ENCODE measurements at places on chromosomes 2 and 18.

- no peak for DNase-seq
Measured at GRCh38 chr2:128032092-128032491, 4.2 kb upstream of the SAP130 start.

- DNase-seq = no peak
Measured at GRCh38 chr18:7256618-7257425, 25.9 kb downstream of the LRRC30 start.

- DNase-seq = no peak
Measured at GRCh38 chr2:47531378-47532042, 128.6 kb downstream of the MSH2 start.

DNA sequence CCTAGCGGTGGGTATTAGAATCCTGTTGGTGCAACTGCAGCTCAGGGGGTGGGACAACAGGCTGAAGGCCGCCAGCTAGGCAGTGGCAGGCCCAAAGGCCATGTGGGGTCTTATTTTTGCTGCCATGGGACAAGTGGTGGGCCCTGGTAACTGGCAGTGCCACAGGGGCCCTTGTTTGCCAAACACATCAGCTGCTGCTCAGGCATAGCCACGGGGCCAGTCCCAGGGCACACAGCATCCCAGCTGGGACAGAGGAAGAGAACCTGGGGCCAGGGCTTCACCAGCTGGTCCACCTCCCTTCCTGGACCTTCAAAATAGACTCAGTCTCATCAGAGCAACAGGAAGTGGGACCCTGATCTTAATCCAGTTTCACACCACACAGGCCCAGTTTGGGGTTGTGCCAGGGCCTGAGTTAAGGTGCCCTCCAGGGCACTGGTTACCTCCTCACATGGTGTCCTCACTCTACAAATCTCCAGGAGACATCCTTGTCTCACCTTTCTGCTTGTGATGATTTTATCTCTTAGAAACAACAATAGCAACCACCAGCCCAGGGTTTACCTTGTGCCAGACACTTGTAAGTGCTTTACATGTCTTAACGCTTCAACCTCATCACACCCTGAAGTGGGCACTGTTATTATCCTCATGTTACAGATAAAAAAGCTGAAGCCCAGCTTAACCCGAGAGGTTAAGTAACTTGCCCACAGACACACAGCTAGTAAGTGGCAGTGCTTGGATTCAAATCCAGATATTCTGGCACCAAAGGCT lies 98.5 kb downstream of the GYPC start:
- DNase-seq = no peak

DNA sequence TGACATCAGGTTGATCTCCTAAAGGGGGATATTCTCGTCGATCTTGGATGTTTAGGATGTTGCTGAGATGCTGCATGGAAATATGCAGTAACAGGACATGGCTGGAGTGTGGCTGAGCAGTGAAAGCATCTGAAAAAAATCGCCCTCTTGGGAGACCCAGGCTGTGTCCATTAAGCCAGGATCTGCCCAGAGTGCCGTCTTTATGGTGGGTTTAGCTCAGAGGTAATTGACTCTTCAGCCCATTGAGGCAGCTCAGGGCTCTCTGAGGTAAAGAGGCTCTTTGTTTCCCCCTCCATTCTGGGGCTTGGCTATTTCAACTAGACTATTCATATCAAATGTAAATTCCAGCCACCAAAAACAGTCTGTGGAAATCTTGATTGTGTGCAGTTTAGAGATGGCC lies 26.5 kb downstream of the OSBPL6 start:
- DNase-seq = no peak

GRCh38 chr2:208479342-208479741 lies 72.8 kb downstream of the PTH2R start:
- no peak for DNase-seq

DNA sequence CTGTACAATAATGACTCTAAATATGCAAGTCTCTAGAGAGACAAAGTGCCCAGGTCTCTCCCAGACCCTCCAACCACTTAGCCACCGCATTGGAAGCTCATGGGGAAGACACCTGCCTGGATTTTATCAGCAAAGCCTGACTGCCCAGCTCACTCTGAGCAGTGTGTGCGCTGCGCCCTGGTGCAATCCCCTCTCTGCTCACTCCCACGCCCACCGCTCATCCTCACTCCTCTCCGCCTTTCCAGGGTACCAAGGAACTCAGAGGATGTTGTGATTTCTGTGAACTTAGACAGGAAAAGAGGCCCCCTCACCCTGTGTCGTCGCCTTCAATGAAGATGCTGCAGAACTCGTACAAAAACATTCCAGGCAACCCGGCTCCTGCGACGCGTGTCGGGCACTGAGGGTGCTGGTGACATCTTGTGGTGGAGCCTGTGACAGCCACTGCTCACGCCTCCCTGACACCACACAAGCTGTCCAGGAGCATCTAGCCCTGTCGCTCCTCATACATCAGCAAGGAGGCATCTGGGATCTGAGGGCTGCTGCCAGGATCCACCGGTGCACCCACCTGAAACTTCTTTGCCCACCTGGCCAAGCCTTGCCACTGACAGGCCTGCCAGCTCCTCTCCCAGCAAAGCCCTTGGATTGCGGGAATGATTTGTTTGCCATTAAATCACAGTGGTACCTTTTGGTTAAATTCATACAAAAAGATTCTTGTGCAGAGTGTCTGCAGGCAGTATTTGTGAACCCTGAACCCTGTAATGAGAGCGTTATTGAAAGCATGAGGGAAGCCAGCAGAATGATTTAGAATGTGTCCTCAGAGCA lies 220.4 kb downstream of the ZNF516 start:
- DNase-seq = no peak

DNA sequence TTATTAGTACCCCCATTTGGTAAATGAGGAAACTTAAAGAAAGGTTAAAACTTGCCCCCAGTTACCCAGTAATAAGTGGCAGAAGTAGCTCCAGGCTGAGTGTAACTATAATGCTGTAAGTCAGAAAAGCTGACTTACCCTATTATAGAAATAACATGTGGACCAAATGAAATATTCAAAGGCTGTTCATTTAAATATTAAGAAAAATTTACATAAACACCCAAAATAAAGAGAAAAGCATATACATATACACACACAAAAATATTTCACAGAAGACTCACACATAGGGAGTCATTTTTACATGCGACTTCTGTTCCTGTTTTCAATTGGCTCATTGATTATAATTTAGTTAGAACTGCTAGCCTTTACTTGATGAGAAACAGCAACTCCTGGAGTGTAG lies 189.1 kb downstream of the NBAS start:
- DNase-seq = no peak

DNA sequence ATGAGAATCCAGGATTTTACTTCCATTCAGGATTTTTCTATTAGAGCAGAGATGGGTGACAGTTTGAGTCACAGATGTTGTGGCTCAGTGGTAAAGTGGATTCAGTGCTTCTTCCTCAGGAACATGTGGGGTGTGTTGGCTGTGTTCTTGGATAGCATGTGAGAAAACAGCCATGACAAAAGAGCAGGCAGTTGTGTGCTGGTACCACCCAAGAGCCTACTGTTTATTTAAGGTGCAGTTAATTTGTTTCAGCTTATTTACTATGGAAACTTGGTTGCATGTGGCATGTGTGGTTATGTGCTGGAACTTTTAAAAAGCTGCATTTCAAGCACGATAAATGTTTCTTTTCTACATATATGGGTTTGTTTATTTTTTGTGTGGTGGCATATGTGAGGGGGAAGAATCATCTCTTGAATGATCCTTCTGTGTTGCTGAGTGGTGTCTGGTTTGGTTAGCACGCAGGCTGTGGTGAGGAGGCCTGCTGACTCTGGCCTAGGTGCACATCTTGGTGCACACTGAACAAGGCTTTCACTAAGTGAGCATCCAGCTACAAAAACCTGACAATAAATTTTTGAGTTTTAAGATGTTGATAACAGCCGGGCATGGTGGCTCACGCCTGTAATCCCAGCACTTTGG lies 67.3 kb downstream of the SPTBN1 start:
- DNase-seq = no peak

DNA sequence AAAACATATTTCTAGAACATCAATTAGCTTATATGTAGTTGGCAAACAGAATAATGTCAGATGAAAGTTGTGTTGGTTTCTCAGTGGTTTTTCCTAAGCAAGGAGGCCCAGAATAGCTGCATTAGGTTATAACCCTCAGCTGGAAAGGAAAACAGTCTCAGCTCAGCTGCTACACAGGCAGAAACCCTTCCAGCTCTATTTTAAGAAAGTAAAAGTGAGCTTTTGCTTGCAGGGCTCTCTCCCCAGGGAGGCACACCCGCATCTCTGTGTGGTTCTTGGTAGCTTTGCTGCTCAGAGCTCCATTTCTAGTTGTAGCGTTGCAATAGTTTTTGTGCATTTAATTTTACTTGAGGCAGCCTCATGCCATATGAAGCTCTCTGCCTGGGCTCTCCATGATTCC lies 54.6 kb downstream of the PIKFYVE start:
- peak; percentile 13 for DNase-seq

DNA sequence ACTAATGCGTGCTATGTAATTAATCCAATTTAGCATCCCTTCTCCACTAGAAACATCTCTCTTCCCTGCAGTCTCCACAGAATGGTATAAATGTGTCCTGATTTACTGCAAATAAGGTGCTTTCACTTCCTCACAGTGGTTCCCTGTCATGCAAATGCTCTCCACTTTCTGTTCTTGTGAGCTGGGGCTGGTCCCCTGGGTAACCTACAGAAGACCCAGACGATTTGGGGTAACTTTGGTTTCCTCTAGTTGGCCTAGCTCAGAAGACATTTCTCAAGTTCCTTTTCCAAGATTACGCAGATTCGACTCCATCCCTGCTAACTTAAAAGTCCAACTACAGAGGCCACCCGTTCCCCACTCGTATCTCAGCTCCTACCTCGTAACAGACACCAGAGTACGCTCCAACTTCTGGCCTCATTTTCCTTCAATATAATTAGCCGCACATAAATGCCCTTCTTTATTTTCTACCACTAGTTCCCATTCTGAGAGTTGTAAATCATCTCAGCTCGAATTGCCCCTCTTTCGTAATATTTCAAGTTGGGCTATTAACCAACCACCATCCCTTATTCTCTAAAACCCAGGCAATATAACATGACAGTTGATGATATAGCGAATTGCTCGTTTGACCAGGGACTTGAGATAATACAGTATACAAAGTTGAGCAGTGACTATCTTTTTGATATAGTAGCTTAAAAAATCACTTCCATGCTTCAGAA lies 28.8 kb upstream of the NEDD4L start:
- DNase-seq = peak; percentile 64

- no peak for DNase-seq
Measured at GRCh38 chr2:181046833-181047232, 66.4 kb downstream of the UBE2E3 start.

DNA sequence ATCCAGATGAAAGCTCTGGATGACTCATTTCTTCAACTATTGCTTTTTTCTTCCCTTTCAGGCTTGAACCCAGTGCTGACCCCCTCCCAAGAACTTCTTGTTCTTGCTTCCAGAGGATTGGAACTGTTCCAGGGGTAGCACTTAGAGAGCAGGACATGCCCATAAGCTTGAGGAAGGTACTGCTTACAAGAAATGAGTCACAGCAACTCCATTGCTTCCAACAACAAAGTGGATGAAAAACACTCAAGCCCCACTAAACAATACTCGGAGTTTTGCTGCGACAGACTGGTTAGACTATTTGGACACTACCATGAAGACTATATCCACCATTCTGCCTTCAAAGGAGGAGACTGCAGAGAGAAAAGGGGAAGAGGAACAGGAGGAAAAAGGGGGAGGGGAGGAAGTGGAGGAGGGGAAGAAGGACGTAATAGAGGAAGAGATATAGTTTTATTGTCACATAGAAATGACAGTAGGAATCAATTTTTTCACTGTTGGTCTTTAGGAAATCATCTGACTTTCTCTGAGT lies 1.6 kb upstream of the EPC2 start:
- no peak for DNase-seq

DNA sequence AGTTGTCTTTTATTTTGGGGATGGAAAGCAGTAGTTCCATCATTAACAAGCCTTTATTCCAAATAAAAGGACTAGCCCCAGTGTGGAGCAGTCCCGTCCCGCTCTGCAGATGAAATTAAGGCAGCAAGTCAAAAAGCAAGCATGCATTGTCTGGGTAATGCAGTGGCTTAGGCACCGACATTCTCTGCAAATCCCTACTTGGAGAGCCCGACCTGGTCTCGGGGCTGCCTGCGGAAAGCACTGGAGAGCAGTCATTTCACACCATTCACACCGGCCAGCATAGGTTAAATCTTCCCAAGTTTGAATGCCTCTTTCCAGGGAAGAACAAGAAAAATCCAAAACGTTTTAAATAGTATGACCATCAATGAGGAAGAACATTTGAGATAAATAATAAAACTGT lies 24.4 kb upstream of the RAB12 start:
- no peak for DNase-seq

- no peak for DNase-seq
Measured at GRCh38 chr2:45498661-45499550, 112.2 kb downstream of the SRBD1 start.

DNA sequence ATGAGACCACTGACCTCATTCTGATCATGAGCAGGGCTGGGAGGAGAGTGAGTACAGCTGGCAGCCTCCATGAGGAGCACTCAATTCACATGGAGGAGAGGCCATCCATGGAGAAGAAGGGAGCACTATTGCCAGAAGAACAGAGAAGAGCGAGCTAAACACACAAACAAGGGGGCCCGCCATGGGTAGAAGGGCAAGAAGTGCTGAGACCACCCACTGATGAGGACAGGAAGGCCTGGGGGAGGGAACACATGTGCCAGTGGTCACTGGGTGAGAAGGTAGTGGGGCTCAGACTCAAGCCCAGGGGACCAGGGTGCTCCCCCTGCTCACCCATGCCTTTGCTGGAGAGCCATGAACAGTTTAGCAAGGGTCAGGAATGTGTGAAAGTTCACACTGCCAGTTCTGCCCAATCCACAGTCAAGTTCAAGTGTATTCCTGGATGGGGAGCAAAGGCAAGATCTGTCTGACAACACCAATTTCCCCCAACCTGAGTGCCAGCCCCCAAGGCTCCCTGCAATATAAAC lies 57.7 kb downstream of the TTC32 start:
- no peak for DNase-seq

- no peak for DNase-seq
Measured at GRCh38 chr2:45777996-45778719, 126.7 kb downstream of the PRKCE start.

DNA sequence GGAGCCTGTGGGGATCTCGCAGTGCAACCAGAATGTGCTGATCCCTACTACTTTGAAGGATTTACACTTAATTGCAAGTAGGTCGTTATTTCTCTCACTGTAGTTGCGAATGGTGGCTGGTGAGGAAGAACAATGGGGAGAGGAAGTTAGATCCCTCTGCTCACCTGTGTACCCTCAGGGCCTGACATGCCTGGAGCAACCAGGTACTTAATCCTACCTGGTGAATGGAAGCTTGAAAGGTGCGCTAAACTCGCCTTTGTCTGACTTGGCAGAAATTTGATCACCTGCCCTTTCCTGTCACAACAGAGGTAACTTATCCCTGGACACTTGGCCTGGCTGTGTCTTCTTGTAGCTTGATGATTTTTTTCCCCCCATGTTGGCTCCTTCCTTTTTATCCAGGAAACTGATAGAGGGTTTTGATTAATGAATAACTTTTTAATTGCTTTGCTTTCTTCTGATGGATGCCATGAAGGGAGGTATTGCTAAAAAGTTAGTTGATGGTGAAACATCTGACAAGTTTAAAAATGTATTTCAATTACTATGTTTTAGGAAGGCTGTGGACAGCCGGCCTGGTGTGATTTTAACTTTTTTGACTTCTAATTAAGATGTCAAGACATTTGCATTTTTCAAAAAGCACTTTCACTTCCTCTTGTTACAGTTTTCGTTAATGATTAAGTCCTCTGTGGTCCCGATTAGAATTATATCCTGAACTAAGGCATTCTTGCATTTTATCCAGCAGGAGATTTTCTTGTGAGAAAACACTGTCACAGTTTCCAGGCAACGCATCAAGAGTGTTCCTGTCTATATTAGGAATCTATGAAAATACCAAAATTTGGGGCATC lies 9.2 kb downstream of the SGPP2 start:
- DNase-seq = no peak
